ENCODE measurements at places on chromosomes 6 and 20.

DNA sequence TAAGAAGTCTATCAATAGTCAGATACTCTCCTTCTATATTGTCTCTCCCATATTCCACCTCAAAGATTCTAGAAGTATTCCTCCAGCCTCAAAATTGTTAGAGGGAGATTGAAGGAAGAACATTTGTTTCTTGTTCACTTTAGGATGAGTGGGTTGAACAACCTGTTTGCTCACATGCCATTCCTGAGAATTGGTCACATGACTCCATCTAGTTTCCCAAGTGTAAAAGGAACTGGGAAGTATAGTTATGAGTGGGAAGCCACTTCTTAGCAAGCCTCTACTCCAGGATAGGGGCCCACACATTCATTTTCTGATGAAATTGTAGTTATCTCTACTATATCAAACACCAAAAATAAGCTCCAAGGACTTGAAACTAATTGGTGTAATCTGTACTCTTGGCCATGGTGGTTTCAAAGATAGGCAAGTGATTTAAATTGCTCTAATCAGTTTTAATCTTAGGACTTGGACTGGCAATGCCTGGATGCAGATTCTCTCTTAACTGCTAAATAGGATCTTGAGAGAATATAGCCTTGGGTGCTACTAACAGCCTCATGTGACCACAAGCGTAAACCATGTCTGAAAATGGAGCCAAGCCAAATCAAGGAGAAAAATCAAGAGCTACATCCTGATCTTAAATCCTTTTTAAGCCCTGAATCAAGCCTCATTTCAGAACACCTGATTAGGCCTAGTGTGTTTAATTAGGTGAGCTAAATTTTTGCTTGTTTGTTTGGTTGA is 758.7 kb upstream of the MAN1A1 start:
- DNase-seq: no peak

GRCh38 chr6:15038013-15038791 is 207.7 kb upstream of the JARID2 start:
- DNase-seq: no peak

DNA sequence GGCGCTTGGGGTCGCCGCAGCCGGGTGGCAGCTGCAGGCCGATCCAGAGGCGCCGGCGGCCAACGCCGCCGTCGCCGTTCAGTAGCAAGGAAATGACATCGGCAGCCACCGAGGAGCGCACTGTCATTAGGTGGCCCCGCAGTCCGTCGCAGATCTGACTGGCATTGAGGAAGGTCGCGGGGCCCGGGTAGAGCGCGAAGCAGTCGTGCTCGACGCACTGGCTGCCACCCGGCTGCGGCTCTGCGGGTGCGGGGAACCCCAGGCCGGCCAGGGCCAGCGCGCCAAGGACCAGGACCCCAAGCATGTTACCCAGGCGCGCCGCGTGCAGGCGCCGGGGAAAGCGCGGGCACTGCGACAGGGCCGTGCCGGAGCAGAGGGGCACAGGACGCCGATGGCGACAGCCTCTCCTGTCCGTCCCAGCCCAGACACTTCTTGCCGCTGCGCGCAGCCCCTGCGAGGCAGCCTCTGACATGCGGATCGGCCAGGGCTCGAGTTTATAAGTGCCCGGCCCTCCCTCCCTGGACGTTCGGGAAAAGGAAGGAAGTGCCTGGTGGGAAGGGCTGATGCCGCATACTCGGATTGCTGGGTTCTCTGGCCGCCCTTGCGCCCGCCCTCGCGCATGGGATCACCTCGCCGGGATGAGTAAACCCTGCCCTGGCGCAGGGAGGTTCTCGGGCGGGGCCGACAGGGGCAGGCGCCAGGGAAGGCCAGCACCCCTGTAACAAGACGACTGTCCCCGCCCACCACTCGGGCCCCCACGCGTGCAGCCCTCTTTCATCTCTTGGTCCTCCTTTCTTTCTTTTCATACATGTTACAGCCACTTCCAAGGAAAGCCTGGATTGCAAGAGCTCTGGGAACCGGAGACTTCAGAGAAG is at the start of gene THBD:
TSS of gene THBD (minus strand) at position 472 of the 875 bp plus-strand sequence. CDS start at position 304, 168 bp downstream.
- no peak for DNase-seq

DNA sequence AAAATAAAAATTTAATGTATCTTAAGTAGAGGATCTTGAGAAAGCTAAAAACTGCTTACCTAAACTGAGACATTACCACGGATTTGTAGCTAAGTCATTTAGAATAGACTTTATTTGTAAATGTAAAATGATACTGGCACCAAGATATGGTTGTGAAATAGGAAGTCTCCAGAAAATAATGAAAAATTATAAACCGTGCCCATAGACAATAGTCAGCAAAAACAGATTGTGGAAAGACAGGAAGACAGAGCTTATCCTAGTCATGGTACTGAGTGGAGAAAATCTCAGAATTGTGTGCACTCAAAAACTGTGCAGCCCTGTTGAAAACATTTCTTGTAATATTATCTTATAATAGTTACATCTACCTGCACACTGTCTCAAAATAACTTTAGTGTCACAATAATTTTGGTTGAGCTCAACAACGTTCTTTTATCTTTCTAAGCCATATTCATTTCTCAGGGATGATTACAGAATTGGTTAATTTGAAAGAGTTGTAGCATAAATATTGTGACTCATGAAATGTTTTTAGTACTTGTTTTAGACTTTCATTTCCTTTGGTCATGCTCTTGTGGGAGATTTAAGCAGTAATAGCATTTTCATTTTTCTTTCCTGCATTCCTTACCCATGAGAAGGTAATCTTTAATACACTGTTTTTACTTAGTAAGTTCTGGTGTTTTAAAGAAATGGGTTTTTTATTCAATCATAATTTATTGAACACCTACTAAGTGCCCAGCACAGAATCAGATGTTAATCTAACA is 174.5 kb downstream of the SOX4 start:
- DNase-seq: no peak

DNA sequence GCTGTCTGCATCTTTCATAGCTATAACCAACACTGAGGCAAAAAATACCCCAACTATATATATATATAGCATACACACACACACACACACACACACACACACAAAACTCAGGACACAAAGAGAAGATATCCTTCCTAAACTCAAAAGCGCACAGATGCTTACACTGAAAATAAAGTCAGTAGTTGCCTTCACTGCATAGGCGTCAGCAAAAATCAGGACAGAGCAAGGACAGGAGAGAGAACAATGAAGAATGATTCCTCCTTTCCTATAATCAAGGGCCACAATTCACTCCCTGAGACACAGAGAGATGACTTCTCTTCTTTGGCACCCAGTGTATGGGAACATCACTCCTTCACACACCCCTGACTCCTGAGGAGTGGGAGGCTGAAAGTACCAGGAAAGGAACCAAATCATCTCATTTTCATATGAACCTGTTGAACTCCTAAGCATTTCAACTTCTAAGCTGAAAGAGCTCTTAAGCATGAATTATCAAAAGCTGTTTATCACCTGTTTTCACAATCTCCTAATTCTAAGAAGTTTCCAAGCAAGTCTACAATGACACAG is 141.4 kb downstream of the HIVEP2 start:
- DNase-seq: no peak

DNA sequence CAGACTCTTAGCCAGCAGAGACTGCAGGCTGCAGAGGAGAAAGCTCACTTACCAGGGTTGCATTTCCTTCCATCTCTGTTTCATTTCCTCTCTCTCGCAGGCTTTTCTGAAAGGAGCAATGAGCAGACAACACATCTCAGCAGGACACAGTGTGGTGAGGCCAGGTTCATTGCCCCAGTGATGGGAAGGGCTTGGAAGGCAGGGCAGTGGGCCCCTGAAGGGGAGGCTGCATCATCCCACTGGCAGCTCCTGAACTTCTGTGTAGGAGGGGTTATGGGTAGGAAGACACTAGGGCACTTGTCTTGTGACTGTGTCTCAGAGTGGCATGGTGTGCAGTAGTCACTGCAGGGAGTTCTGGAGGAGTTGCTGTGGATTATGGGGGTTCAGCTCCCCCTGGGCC is 246.8 kb downstream of the QKI start:
- no peak for DNase-seq

DNA sequence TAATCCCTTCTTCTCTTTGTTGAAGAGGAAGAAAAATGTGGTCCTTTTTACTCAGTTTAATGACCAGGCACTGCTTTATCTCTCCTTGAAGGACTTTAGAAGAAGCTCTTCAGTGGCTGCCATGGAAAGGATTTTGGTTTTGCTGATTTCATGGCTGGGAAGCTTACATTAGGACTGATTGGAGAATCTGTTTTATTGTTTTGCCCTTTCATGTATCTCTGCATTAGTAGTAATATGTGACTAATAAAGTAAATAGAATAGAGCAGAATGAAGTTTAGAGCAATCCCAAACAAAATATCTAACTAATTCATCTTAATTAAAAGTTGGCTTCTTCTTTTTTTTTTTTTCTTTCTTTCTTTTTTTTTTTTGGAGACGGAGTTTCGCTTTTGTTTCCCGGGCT is 502.9 kb downstream of the HAO1 start:
- DNase-seq: no peak
